ENCODE measurements at places on chromosomes 12 and 14.

DNA sequence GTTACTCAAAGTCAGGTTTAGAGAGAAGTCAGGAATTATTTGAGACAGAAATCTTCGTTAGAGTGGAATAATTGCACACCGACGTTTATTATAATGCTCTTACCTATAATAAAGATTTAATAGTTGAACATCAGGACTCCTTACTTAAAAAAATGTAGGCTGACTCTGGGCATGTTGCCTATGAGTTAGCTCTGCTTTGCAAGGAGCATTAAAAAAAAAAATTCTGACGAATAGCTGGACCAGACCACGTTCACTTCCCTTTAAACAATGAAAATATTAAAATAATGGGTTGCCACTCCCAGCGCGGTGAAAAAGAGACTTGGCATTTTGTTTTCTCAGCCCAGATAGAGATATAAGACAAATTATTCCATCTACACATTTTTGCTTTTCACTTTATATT lies 574 bp upstream of the FANCM start:
- ATAC-seq = no peak

GRCh38 chr12:24743941-24744793 lies 204.7 kb downstream of the BCAT1 start:
- no peak for ATAC-seq

DNA sequence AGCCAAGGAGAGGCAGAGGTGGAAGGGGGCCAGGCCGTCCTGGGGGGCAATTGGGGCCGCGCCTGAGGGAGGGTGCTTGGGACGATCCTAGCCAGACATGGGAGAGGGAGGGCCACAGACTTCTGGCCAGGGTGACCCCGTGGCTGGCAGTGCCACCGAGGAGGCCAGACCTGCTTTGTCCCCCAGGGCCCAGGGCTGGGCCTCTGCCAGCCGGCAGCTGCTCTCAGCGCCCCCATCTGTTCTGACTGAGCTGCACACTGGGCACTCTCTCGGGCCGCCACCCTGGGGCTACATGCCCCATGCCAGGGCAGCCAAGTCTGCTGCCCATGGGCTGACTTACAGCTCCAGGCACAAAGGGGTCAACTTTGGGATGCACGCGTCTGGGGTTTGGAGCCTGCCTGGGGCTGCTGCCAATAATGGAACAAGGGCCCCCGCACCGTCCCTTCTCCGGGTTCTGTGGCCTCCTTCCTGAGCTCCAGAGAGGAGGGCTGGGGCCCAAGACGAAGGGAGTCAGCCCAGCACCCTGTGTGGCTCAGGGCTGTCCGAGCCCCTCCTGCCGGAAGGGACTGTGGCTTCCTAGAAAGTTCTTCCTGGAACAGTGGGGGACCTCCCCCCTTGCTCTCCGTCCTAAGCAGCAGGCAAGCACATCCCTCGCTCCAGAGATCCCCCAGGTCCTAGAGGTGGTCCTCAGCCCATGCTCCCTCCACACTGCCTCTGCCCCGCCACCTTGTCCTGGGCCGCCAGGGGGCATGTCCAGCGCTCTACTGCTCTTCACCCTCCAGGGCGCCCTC lies 1.1 kb downstream of the ADSS1 start:
- ATAC-seq = no peak

DNA sequence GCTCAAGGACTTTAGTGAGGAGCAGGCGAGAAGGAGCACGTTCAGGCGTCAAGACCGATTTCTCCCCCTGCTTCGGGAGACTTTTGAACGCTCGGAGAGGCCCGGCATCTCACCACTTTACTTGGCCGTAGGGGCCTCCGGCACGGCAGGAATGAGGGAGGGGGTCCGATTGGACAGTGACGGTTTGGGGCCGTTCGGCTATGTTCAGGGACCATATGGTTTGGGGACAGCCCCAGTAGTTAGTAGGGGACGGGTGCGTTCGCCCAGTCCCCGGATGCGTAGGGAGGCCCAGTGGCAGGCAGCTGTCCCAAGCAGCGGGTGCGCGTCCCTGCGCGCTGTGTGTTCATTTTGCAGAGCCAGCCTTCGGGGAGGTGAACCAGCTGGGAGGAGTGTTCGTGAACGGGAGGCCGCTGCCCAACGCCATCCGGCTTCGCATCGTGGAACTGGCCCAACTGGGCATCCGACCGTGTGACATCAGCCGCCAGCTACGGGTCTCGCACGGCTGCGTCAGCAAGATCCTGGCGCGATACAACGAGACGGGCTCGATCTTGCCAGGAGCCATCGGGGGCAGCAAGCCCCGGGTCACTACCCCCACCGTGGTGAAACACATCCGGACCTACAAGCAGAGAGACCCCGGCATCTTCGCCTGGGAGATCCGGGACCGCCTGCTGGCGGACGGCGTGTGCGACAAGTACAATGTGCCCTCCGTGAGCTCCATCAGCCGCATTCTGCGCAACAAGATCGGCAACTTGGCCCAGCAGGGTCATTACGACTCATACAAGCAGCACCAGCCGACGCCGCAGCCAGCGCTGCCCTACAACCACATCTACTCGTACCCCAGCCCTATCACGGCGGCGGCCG lies 1.1 kb downstream of the PAX9 start:
- ATAC-seq = no peak

GRCh38 chr14:96195441-96196081 lies 9.1 kb upstream of the BDKRB2 start:
- no peak for ATAC-seq

DNA sequence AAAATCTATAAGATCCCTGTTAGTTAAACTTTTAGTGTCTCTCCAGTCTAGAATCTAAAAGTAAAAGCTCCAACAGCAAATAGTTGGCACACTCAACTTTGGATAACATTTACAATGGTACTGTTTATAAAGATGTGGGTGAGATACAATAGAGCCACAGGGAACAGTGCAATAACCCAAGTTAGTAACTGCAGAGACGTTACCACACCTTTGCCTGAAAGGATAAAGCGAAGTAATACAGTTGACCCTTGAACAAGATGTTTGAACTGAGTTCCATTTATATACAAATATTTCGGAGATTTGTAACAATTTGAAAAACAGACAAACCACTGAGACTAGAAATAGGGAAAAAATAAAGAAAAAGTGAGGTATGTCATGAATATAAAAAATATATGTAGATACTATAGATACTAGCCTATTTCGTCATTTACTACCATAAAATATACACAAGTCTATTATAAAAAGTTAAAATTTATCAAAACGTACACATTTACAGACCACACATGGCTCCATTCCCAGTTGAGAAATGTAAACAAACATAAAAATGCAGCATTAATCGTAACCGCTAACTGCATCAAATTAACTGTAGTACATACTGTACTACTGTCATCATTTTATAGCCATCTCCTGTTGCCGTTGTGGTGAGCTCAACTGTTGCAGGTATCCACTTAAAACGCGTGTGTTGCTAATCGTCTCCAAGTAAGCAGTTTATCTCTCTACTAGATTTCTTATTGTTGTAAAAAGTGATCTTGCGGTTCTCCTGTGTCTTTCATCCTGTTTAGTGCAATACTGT lies 56.5 kb upstream of the HIF1A start:
- no peak for ATAC-seq

GRCh38 chr14:77409131-77409533 lies 14.2 kb downstream of the NOXRED1 start:
- ATAC-seq = no peak

DNA sequence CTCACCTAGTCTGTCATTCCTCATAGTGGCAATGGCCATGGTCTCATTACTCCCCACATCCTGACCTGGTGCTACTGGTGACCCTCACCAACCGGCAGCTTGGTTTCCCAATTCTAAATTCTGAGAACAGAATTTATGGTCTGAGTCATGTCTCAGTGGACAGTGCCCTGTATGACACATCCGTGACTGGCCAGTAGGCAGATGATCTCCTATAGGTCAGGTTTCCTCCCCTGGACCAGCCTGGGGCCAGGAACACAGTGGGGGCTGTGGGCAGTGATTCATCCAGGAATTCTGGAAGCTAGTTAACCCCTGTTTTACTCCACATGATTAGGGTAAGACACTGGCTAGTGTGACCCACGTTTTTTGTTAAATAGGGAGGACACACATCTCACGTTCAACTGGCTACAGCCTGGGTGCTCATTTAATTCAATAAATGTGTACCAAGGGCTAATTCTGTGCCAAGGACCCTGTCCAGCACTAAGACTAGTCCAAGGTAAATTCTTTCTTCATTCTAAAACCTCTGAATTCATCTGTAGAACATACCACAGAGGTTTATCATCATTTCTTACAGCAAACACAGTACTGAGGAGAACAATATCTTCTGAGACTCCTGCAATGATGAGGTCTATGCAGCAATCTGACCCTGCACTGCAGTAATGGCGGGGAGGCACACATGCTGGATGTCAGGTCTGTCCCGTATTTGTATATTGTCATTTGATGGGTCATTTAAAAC lies 249.6 kb upstream of the TBX3 start:
- no peak for ATAC-seq

DNA sequence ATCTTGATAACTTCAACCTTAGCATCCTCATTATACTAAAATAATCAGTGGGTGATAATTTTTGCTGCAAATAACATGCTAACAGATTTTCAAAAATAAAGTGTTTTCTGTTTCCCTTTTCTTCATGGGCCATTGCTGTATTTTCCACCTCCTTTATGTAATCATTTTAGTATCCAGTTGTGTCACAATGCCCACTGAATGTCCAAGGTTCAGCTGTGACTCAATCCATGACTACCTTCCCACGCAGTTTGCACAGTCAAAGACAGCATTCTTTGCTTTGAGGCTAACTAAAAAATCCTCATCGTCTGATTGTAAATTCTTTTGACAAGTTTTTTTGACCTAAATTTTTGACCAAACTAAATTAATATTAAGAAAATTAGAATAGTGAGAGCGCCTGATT lies 474.1 kb downstream of the FLRT2 start:
- no peak for ATAC-seq

Data from activated T-helper 17 cell treated with anti-CD3 and anti-CD28 coated beads, Interleukin-2, amount 50 U/mL, for 72 hours (primary cell).